CMK (cell line): ENCODE measurements at places on chromosomes 4 and X.

- no peak for DNase-seq
These were observed 219.0 kb downstream of the TLL1 start for GRCh38 chr4:166091912-166092510.

GRCh38 chr4:39706741-39707511, 9.0 kb downstream of the UBE2K start:
- DNase-seq = no peak

DNA sequence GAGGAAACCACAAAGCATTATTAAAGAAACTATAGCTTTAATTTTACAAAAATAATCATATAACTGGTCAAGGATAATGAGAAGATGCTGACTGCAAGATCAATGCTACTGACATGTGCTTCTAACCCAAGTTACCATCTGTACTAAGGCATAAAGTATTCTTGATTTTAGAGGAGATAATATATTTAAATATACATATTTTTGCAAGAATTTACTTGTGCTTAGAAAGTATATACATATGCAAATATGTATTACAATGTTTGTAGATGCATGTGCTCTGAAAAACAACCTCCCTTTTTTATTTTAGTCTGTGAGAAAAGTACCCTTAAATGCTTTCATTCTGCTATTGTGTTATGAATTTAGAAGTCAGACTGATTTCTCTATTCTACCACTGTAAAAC, 740.7 kb upstream of the SLIT2 start:
- no peak for DNase-seq

DNA sequence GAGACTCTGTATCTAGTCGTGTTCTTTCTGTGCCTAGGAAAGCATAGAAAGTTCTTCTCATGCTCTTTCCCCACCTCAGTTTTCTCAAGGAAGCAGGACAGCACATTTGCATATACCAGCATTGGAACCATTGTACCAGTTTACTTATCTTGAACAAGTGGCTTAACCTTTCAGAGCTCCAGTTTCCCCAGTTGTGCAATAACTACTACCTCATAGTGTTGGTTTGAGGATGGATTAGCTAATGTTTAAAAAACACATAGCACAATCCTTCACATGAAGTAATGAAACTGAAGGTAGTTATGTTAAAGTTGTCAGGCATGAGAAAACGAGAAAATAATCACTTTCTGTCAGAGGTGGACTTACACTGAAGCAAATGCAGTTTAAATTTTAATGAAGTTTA, 92.2 kb upstream of the H2AZ1 start:
- DNase-seq = no peak

DNA sequence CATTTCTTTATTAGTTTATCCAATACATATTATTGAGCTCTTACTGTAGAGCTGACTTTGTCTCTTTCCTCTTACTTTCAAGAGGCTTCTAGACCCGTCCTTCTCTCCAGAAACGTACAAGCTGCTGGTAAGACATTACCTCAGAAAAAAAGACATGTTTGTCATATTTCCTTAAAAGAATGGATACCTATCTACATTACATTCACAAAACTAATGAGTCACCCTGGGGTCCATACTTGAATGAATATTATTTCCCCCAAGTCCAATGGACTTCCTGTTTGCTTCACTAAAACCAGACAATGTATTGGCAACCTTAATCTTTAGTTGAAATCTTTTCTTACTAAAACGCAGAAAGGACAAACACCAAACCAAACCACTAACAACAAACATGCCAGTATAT, 176.5 kb upstream of the CLNK start:
- no peak for DNase-seq

DNA sequence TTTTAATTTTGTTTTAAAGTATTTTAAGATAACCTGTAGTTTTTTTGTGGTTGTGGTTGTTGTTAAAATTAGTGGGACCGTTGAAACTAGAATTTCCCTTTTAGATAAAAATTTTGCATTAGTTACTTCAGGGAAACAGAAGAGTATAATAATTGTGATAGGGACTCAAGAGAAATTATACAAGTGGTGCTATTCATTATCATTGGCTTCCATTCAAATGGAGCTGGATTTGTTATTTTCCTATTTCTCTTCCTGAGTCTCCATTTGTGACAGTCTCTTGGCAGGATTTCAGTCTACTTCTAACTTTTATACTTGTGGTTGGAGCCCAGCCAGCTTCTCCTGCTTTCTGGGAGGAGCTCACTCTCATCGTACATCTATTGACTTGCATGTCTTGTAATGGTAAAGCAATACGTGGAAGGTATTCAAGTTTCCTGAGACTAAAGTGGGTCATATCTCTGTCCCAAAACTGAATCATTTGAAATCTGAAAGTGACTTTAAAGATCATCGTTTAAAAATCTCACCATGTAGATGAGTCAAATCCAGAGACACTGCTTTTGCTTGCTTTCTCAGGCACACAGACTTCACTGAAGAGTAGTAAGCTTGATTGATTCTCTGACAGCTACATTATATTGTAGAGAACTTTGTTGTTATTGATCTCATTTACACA, 155.8 kb downstream of the RPA4 start:
- DNase-seq = no peak

GRCh38 chrX:133214301-133214700, 3.9 kb downstream of the TFDP3 start:
- DNase-seq = no peak

- DNase-seq = no peak
These were observed 298.1 kb upstream of the TRAM1L1 start for GRCh38 chr4:117383468-117383867.

DNA sequence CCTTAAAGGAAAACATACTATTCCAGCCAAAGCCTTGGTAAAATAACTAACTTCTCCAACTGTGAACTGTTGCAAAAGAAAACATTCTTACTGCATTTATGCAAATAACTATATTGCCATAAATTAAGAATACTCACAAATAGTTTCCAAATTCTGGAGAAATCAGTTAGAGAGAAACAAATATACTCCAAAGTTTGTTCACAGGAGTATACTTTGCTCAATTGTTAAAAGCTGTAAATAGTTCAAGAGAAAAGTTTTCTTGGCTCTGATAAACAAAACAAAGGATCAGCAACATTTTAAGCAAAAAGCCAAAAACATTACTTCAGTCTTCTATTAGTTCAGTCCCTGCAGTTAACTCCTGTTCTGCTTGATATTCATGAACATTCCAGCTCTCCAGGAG, 83.0 kb downstream of the EIF4E start:
- no peak for DNase-seq

GRCh38 chr4:87188048-87188447, 32.4 kb downstream of the KLHL8 start:
- no peak for DNase-seq

DNA sequence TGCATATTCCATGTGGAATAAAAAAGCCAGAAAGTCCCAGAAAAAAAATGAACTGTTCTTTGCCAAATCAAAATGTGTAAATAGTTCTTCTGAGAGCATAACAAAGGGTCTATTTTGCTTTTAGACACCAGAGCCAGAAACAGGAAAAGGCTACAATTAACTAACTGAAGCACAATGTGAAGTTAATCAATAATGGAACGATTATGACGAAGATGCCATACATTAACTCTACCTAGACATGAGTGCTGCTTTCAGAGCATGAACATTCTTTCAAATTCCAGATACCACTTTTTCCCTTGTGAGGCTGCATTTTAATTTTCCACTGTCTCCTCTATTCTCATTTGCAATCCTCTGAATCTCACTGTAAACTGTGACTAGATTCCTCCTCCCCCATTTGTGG, 48.7 kb upstream of the PHOX2B start:
- DNase-seq = no peak

- DNase-seq = no peak
These were observed 10.7 kb downstream of the KLHL8 start for GRCh38 chr4:87209696-87210095.

GRCh38 chrX:10110316-10110935, 46.3 kb upstream of the CLCN4 start:
- DNase-seq = no peak

DNA sequence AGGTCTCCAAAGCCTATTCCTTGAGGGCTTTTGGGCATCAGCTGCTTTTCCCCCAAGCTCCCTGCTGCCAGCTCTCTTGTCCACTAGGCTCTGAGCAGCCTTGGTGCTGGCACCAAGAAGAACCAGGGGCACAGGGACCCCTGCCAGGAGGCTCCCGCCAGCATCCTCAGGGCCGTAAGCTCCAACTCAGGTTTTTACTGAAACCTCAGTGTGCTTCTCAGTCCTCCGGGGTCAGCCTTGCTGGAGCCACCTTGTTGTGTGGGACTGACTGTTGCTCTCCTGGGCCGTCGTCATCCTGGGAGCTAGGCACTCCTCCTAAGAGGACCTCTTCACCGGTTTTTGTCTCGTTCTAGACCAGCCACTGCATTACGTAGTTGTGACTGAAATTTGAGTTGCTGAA, 38.9 kb downstream of the NOP14 start:
- no peak for DNase-seq

DNA sequence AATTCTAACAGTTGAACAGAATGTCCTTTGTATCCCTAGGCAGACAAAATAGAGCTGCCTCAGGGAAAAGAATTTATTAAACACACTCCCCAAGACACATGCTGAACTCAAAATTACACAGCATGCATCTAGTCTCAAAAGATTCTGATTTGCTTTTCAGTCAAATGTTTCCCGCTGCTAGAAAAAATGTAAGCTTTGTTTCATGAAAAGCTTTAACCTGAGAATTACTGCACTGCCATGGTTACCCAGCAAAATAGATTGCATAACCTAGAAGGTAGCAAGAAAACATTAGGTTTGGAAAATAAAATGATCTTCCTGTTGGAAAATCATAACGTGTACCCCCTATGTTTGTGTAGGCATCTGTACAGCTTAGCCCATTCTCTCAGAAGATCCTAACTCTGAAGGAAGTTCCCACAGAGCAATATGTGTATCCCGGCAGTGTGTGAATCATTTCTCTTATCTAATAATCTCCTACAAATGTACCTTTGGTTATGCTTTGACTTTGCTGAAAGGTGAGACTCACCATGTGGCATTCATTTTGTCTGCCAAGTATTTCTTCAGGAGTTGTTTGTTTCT, 646.9 kb downstream of the STPG2 start:
- DNase-seq = no peak

DNA sequence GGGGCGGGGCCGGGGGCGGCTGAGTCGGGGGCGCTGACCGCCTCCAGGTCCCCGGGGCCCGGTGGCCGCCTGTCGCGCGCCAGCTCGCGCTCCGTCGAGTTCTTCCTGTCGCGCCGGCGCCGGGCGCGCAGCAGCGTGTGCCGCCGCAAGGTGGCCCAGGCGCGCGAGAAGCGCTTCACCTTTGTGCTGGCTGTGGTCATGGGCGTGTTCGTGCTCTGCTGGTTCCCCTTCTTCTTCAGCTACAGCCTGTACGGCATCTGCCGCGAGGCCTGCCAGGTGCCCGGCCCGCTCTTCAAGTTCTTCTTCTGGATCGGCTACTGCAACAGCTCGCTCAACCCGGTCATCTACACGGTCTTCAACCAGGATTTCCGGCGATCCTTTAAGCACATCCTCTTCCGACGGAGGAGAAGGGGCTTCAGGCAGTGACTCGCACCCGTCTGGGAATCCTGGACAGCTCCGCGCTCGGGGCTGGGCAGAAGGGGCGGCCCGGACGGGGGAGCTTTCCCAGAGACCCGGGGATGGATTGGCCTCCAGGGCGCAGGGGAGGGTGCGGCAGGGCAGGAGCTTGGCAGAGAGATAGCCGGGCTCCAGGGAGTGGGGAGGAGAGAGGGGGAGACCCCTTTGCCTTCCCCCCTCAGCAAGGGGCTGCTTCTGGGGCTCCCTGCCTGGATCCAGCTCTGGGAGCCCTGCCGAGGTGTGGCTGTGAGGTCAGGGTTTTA, 1.5 kb downstream of the ADRA2C start:
- no peak for DNase-seq

GRCh38 chr4:120922381-120923206, at the start of gene PRDM5:
Gene PRDM5, minus strand, starts transcription at chr4:120922726. Its CDS starts 118 bp downstream, at chr4:120922608.
- no peak for DNase-seq

DNA sequence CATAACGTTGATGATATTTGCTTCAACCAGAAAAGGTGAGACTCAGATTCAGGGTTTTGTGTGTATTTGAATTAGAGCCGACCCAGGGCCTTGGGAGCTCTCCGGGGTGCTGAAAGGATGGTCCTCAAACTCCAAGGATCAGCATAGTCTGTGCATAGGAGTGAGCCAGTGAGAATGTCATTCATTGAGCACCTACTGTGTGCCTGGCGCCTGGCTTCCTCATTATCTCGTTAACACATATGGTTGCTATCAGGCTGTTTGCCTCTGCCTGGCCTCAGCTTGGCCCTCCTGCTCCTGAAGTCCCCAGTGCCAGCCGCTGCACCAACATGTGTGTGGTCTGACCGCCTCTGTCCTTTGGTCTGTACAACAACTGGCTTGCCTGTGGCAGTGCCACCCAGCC, 25.1 kb upstream of the JAKMIP1 start:
- no peak for DNase-seq
